CD4-positive, alpha-beta T cell treated with Interleukin-15 for 4 hours (primary cell): ENCODE measurements at places on chromosomes 5 and 9.

DNA sequence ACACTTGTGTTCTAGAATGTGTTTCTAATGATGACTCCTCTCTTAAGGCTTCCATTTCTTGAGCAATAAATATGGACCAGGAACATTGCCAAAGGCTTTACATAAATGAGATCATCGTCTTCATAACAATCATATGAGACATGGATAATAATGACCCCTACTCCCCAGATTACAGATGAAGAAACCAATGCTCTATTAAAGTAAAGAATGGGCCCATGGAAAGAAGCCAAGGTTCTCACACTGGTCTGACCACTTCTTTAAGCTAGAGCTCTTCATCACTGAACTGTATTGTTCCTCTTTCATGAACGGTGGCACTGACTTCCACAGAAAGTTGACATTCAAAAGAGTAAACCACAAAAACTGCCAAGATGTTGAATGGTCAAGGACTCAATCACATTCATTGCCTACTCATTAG is 65.3 kb downstream of the MARCHF3 start:
- no peak for DNase-seq

GRCh38 chr5:95949810-95950209 is 11.8 kb downstream of the ELL2 start:
- no peak for DNase-seq

- DNase-seq: no peak
Measured at GRCh38 chr9:71885467-71885866, 25.5 kb downstream of the ABHD17B start.

- no peak for DNase-seq
Measured at GRCh38 chr5:7849681-7850394, 1.1 kb downstream of the CFAP90 start.

DNA sequence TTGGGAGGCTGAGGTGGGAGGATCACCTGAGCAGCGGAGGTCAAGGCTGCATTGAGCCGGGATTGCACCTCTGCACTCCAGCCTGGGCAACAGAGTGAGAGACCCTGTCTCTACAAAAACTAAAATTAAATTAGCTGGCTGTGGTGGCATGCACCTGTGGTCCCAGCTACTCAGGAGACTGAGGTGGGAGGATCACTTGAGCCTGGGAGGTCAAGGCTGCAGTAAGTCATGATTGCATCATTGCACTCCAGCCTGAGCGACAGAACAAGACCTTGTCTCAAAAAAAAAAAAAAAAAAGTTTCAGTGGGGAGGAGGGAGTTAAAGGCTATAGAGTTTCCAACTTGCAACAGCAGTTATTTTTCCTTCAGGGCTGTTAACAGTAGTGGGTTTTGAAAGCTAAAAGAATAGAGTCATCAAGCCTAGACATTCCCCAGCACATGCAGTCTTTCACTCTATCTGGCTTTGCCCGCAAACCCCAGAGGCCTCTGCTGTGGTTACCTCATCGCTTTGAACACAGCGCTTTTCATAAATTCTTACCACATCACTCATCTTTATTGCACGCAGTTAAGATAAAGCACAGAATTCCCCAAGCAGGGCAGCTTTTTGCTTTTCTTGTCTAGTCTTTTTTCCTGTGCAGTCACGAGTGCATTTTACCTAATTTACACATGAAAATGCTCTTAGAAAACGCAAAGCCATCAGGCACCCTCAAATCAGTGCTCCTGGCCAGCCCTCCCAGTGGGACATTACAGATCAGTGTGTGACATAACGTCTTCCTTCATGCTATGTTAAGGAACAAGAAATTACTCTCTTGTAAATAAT is 8.7 kb upstream of the SLC2A8 start:
- peak; percentile 88 for DNase-seq

DNA sequence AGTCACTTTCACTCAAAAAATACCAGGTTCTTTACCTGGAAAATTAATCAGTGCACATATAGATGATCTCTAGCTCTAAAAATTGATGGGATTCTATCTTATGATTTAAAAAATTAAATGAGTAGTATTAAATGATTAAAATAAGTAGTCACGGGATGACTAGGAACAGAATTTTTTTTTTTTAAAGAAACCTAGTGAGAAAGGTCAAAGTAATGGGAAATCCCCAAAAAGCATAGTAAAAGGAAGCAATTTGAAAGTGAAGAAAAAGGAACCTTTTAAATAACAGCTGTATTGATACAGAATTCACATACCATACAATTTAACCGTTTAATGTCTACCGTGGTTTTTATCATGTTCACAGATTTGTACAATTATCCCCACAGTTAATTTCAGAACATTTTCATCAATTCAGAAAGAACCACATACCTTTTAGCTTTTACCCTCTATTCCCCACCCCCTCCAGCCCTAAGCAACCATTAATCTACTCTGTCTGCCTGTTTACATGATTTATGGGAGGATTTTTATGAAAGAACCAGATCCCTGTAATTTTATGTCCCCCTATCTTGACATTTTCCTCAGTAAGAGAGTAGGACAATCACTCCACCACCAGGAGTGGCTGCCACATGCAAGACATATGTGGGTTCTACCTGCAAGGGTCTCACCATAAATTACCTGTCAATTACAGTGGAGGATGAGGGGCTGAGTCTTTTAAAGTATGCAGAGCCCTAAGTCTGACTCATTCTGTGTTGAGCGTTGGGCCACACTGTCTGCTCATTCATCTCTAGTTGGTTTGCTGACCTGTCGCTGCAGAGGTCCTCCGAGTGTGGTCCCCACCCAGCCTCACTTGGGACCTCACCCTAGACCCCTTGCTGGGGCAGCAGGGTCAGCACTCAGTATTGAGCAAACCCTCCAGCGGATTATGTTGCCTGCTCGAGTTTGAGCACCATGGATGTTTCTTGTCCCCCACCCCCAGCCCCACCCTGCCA is 16.0 kb downstream of the ANKRD33B start:
- DNase-seq: no peak

- no peak for DNase-seq
Measured at GRCh38 chr5:124025306-124025845, 513.4 kb downstream of the CSNK1G3 start.

GRCh38 chr9:125346080-125346732 is 84.6 kb downstream of the GAPVD1 start:
- DNase-seq: no peak

GRCh38 chr5:73318308-73318719 is 130.3 kb downstream of the FOXD1 start:
- DNase-seq: no peak

DNA sequence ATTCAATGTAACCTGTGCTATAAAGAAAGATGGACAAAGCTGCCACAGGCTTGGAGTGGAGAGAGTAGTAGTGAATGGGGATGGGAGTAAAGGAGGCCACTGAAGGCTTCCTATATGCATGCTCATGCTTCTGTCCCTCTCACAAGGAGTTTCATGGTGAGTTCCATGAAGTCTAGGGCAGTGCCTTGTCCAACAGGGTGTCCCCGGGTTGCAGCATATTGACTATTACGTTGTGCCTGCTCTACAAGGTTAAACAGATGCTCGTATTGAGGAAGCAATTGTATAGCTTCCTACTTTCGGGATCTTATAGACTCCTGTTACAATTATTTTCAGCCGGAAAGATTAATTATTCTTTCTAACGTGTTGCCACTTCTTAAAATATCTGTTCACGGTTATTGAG is 129.1 kb upstream of the PIK3R1 start:
- no peak for DNase-seq

DNA sequence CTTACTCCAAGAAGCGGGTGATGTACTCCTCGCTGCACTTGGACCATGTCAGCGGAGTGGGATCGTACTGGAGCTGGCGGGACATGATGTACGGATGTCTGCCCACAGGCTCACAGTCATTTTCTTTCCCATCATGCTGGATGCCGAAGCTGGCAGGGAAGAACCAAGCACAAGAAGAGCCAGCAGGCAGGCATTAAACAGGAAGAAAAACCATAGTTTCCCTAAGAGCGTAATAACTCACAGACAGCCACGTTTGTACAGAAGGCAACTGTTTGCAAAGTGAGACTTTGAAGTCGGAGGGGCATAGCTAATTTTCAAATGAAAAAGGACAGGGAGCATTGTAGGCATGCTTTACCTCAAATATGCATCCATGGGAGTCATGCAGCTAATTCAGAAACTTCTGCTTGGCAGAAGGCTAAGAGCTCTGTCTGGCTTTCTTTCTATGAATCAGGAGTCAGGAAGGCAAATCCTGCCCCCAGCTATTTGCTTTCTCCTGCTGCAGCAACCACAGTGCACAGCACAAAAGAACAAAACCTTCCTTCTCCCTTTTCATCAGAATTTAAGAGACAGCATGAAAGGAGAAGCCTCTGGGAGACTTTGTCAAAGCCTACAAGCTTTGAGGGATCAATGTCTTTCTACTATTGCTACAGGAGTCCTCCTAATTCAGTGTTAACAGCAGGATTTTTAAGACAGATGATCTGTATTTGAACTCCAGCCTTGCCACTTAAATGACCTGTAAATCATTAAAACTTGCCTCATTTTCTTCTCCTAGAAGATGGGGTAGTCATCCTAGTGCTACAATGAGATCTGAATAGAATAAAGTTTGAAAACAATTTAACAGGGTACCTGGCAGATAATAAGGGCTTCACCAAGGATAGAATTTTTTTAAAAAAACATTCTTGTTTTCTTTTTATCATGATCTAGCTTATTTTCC is 209.1 kb downstream of the TARS1 start:
- DNase-seq: no peak

GRCh38 chr5:75482482-75482881 is 28.9 kb downstream of the CERT1 start:
- no peak for DNase-seq

DNA sequence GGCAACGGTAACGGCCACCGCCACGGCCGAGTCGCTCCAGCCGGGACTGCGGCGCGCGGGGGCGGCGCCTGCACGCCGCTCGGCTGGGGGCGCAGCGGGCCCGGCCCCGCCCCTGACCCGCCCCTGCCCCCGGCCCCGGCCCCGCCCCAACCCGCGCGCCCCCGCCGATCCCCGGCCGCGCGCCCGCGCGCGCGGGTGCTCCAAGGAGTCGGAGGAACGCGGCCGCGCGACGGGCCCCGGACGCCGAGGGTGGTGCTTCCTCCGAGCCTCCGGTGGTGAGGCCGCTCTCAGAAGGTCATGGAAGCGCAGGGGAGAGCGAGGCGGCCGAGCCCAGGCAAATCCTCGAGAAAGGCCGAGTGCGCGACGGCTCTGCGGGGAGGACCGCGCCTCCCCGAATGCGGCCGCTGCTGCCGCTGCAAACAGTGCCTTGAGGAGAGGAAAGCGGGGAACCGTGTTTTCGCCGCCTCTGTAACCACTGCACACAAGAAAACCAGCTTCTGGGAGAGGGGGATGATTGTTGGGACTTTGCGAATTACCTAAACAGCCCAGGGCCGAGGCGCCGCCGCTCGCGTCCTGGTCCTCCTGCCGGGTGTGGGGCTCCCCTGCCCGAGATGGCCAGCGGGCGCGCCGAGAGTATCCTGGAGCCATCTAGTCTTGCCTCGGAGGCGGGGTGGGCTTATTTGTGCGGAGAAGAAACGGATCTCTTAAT is at the start of gene LIFR:
TSS of gene LIFR (minus strand) at position 48 of the 709 bp plus-strand sequence. CDS start 25,999 bp downstream, outside the sequence.
- DNase-seq: peak; percentile 14

DNA sequence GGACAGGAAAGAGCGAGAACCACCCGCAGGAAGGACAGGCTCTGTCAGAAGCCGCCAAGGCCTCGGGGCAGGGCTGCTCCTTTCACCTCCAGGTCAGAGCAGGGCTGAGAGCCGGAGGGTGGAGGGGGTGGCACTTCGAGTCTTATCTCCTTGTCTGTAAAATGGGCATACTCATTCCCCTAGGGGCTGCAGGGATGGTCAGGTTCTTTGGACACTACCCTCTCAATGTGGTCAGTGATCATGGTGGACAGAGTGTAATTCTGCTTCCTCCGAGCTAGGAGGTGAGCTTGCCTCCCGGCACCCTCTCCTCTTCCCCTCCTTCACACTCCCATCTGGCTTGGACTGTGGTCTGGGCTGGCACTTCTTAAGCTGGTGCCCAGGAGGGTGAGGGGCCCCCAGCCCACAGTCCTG is 39.6 kb downstream of the RGS3 start:
- DNase-seq: no peak

DNA sequence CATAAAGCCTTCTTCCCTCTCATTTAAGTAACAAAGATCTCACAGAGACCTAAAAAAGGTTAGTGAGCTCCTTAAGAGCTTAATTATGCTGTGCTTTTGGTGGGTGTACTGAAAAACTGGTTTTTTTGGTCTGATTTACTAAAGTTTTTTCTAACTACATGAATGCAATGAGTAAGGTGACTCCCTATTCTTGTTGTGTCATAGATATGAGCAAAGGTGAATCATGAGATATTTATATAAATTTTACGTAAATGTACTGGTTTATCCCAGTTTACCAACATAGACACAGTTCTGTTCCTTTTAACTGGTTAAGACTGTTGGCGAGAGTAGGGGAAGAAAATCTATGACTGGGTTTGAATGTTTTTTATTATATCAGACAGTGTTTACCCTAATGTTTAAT is 250.5 kb downstream of the NR2F1-AS1 start:
- no peak for DNase-seq

- no peak for DNase-seq
Measured at GRCh38 chr5:172447646-172448365, 6.5 kb downstream of the SH3PXD2B start.
